ENCODE measurements at places on chromosomes 2 and 18.
A peak's percentile ranks its signal among the peaks of the same experiment; 100 is the strongest.

DNA sequence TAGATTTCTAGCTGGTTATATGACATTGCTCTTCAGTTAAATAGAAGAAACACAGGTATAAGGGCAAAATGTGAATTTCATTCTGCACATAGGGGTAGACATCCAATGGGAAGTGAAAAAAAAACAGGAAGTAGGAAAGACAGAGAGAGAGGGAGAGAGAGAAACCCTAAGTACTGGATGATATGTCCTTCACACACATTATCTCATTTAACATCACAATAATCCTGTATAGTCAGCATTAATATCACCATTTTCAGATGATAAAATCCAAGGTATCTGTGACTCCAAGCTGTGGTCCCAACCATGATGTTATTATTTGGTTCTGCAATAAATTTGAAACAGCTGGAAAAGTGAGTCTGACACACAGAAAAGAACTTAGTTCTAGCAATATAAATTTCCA lies 759.9 kb downstream of the SATB2 start:
- DNase-seq, result no peak

- no peak for DNase-seq
These were observed 92.7 kb upstream of the CNGA3 start for GRCh38 chr2:98253461-98254070.

- no peak for DNase-seq
These were observed 19.1 kb downstream of the D2HGDH start for GRCh38 chr2:241753493-241753892.

- peak; percentile 65 for DNase-seq
These were observed 15.0 kb downstream of the HS1BP3 start for GRCh38 chr2:20635675-20636584.

GRCh38 chr2:18151237-18151636 lies 272.8 kb downstream of the KCNS3 start:
- no peak for DNase-seq

DNA sequence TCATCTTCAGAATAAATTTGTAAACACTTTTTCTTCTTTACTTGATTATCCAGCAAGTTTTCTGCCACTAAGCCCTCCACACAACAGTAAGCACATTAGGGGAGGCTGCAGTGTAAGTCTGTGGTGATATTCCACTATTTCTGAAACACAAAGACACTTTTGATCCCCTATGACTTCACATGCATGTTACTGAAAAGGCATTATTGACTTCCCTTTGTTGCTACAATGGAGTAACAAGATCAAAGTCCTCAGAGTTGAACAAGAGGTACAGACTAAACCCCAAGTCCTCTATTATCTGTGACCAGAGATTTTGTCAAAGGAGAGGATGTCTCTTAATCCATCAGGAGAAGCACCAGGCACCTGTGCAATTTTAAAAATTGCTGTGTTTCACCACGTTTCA lies 157.9 kb downstream of the CD226 start:
- DNase-seq, result no peak

GRCh38 chr18:54606835-54607212 lies 15.8 kb downstream of the DYNAP start:
- no peak for DNase-seq

DNA sequence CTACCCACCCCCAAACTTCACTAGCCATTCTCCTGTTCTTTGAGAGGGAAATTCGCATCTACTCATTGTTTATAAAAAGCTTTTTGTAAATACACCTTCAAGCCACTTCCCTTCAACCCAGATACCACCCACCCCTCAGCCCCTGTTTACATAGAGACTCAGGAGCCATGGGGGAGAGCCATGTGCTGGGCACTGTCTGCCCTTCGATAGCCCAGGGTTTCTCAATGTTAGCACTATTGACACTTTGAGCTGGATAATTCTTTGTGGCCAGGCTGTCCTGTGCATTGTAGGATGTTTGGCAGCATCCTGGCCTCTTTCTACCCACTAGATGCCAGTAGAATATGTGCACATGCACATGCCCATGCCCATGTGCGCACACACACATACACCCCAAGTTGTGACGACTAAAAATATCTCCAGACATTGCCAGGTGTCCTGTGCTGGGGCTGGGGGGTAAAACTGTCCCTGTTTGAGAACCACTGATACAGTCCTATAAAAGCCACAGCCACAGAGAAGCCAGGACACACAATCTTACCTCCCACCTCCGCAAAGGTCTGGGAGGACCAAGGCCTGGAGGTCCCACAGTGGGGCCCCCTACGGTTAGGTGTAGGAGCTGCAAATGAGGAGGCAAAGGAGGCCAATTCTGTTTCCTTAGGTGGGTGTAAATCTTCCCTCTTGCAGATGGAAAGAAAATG lies 44.5 kb upstream of the ASPRV1 start:
- DNase-seq, result no peak
